ENCODE measurements at places on chromosomes 12 and 14.

DNA sequence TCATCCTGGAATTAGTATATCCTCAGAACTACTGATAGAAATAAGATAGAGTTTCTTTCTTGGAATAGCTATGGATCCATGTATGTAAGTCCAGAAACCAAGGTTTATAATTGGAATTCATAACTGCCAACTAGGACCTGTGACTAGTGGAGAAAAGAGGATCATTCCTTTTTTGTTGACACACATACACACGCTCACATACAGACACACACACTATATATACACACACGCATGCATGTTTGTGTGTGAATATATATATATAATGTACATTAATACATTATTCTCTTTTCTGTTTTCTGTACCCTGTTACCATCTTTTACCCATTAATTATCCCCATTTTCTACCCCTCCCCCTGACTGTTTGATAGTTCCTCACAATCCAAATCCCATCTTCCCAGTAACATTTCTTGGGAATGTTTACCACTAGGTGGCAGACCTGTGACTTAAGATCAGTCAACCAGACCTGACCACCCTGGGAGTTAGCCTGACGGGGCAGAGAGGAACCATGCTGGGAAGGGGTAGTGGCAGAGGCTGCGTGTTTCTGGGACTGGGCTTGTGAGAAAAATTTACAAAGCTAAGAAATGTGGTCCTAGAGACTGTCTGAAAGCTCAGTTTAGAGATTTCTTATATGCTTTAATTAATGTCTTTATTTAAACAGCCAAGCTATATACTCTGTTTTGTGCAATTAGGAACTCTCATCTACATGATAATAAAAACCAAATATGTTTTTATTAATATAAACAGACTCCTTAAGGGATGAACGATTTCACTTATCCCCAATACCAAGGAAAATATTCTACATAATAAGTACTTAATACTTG is 308.0 kb downstream of the PPFIA2 start:
- DNase-seq = no peak

- DNase-seq = no peak
Measured at GRCh38 chr12:47551426-47551851, 154.4 kb downstream of the RPAP3 start.

DNA sequence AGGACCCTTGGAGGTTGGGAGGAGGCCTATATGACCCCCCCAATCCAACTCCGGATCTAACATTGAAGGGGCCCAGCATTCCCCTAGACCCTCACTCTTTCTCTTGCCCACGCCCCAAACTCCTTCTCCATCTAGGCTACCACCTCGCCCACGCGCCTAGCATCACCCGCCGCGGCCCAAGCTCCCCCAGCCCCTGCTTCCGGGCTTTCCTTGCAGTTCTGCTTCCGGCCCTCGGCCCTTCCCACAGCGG is 445 bp downstream of the CERS5 start:
- no peak for DNase-seq

GRCh38 chr14:51087031-51087441 is 7.9 kb downstream of the TRIM9 start:
- DNase-seq = no peak

DNA sequence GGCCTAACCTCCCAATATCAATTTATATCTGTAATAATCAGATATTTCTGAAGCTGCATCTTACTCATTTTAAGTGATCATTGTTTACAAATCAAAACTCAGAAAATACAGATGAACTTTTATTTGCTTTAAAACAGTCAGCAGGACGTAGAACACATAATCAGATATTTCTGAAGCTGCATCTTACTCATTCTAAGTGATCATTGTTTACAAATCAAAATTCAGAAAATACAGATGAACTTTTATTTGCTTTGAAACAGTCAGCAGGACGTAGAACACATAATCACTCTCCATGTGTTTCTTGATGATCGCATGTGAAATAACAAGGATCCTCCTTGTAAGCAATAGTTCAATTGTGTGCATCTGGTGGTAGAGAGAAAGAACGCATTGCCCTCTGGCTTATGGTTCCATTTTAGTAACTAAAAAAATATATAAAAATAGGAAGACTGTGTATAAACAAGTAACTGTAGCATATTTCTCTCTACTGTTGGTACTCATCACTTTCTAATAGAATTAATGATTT is 15.0 kb upstream of the TMTC2 start:
- DNase-seq = no peak

DNA sequence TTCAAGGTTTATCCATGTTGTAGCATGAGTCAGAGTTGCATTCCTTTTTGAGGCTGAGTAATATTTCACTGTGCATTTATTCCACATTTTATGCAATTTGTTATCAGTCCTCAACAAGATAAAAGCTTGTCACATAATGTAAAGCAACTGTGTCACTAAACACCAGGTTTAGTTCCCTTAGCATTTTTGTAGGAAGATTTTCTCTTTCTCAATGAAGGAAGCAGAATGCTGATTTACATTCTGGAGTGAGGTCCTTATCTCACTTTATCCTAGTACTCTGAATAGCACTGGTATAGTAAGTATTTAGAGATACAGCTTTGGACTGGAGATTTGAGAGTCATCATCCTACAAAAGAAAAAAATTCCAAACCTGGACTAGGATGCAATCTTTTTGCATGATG is 9.8 kb upstream of the EXD2 start:
- DNase-seq = no peak

GRCh38 chr14:61841145-61841544 is 78.9 kb downstream of the SNAPC1 start:
- DNase-seq = no peak

DNA sequence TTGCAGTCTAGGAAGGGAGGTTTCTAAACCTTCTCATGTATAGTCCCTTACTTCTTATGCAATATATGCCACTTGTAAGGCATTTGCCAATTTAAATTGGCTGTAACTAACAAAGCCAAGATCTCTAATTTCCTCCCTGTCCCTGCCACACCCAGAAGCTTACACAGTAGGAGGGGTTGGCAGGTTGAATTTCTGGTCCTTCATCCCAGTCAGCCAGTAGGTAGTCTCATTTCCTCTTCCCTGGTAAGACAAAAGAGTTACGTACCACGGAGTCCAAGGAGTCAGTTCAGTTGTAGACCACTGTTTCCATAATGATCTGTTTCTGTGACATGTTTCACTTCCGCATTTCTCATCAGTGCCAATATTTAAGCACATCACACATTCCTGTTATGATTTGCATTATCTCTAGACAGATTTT is 47.0 kb upstream of the PLBD1 start:
- DNase-seq = no peak

DNA sequence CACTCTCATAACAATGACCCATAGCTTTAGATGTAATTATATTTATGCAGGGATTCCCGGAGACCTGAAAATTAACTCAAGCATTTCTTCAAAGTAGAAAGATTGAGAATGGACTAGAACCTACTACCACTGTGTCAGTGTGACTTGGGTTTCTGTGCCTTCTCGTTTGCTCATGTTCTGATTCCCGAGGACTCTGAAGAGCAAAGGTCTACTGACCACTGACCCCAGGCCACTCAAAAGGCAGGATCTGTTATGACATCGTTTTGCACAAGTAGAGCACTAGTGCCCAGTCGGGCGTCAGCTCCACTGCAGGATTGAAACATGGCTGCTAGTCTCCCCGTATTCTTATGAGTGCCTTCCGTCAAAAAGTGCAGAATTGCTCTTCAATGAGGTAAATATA is 53.8 kb upstream of the DHRS4 start:
- DNase-seq = no peak

DNA sequence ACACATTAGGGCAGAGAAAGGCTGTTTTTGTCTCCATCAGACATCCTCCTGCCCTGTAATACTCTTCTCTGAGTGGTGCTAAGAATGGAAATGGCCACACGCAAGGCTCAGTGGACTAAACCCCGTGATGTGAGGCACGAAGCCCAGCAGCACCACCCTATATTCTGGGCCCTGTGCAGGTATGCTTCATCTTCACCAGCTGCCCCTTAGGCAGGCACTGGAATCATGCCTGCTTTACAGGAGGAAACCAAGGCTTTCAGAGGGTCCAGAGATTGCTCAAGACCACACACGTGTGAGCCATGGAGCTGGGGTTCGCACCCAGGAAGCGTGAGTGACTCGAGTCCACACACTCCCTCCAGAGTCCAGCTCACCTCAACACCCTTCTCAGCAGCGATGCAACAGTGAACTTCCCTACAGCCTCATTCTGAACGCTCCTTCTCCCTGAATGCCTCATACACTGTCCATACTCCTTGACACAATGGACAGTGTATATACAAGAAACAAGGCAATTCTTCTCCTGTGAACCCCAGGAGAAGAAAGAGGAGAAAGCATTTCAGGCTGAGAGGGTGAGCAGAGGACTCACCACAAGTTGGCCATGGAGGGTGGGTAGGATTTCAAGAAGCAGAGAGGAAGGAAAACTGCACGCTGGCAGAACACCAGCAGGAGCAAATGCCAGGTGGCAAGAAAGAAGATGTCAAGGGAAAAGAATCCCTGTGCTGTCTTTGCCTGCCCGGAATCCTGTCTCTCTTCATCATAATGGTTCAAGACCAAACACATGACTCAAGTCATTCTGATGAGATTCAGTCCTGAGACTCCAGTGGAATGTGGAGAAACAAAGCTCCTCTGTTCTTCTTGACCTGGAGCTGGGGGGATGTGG is 39.1 kb downstream of the NT5DC3 start:
- no peak for DNase-seq

DNA sequence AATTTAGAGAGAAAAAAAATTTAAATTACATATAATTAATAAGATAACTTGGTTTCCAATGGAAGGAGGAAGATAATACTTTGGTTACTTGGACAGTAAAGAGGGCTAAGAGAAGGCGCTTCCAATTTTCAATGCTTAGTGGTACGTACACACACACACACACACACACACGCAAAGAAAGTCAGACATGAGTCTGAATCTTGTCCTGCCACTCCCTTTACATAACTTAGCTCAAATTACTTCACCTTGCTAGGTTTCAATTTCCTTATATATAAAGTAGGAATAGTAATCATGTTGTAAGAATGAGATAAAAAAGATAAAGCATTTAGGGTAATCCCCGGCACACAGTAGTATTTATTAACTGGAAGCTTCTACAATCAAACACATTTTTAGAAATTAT is 39.7 kb upstream of the VCPKMT start:
- DNase-seq = no peak

DNA sequence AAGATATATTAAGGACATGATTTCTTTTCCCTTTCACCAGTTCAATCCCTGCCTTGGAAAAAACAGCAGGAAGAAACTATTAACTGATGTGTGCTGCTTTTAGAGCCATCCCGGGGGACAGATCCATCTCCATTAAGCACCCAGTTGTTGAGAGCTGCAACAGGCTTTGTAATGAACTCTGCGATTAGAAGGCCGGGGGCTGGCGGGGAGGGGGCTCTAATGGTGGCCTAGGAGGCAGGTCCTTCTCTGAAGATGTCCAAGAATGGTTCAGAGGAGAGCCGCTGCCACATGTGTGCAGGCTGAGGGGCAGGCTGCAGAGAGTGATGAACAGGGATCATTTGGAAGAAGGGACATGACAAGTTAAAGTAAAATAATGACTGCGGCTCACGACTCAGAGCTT is 67.8 kb downstream of the GALNT8 start:
- no peak for DNase-seq

GRCh38 chr12:96420277-96420835 is 20.1 kb upstream of the CDK17 start:
- DNase-seq = no peak

GRCh38 chr12:110180591-110181005 is 56.4 kb downstream of the IFT81 start:
- no peak for DNase-seq

DNA sequence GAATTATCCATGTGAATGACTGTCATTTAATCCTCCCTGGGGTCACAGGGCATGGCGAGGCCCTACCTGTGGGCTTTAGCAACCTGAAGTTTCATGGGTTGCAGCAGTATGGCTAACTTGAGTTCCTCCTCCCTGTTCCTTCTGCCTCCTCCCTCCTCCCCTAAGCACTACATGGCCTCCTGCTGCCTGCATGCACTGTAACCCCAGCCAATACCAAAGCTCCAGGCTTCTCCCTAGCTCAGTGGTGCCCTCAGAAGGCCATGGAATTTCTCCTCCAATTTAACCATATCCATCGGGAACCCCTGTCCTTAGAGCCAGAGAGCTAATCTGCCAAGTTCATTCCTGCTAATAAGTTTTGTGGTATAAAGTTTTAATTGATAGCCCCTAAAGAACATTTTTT is 95.1 kb downstream of the NT5DC3 start:
- DNase-seq = no peak

- no peak for DNase-seq
Measured at GRCh38 chr12:106493531-106493930, 89.3 kb upstream of the RFX4 start.

- no peak for DNase-seq
Measured at GRCh38 chr12:7751394-7751793, 4.2 kb upstream of the CLEC4C start.

DNA sequence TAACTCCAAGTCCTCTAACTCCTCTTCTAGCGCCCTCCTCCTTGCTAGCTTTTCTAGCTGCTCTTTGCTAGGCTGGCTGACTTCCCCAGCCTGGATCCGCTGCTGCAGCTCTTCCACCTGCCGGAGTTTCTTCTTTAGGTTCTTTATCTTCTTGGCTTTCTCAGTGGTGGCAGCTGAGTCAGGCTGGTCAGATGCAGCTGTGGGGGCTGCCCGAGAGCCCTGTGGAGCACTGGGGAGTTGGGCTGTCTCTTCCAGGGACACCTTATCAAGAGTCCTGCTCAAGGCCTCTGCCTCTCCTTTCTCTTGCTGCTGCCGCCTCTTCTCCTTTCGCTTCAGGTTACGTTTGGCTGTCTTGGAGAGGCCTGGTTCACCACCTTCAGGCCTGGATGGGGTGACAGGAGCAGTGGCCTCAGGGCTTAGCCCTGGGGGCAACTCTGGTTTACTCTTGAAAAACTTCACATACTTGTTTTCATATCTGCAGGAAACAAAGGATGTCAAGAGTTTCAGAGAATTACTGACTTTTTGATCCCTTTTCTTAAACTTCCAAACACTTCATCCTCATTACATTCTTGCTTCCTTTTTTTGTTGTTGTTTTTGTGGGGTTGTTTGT is 25.7 kb downstream of the PYM1 start:
- no peak for DNase-seq

GRCh38 chr14:34275078-34275477 is 187.0 kb downstream of the SPTSSA start:
- DNase-seq = no peak

DNA sequence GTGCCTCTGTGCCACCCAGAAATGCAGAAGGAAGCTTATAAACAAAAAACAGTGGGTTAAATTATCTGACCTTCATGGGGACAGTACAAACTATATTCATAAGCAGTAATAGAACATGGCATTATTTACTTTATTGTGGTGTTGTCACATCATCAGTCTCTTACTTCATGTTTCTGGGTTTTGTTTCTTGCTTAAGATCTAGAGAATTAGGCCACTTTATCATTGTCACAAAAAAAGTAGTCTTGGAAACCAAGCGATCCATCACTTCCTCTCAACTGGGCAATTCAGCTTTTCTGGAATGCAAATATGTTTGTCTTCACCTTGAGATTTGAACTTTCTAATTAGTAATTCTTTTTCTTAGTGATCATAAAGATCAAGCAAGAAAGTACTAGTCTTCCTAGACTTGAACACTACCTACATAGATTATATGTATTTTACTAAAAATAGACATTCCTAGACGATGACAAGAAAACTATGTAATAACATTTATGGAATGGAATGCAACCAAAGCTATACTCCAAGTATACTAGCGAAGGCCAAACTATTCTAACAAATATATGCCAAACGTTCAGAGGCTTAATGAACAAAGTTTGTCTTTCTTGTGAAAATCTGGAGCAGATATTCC is 363.4 kb downstream of the DAD1 start:
- DNase-seq = no peak
